ENCODE measurements at places on chromosomes 3 and 15.

GRCh38 chr3:37937156-37937555, 53.4 kb upstream of the VILL start:
- DNase-seq, result no peak

DNA sequence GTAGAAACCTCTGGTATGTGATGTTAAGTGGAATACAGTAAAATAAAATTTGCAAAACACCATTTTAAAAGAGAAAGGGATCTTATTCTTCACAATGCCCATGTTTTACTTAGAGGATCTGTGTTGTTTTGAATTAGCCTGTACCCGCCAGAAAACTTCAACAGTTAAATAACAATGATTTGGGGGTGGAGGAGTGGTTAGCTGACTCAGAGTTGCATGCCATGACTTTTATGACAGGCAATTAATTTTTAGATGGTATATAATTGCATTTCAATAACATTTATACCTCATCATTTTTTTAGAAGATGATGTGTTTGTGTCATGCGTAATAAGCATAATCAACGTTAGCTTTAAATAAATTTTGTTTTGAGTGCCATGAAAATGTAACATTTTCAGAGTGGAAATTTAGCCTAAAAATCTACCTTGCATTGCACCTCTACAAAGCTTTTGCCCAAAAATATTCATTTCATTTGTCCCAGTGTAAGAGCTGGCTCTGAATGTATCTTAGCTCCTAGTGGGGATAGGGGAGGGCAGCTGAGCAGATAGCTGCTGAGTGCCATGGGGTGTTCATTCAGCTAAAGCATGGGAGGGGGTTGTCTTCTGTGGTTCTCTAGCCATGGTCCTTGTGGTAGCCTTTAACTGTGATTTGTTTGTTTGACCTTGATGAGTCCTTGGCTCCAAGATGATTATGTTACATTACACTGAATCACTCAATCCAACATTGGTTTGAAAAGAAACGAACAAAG, 379.8 kb downstream of the LPP start:
- DNase-seq, result no peak

- DNase-seq, result no peak
Measured at GRCh38 chr15:93034512-93034911, 54.5 kb downstream of the RGMA start.

- DNase-seq, result no peak
Measured at GRCh38 chr3:133644768-133645167, 17.0 kb downstream of the TOPBP1 start.

DNA sequence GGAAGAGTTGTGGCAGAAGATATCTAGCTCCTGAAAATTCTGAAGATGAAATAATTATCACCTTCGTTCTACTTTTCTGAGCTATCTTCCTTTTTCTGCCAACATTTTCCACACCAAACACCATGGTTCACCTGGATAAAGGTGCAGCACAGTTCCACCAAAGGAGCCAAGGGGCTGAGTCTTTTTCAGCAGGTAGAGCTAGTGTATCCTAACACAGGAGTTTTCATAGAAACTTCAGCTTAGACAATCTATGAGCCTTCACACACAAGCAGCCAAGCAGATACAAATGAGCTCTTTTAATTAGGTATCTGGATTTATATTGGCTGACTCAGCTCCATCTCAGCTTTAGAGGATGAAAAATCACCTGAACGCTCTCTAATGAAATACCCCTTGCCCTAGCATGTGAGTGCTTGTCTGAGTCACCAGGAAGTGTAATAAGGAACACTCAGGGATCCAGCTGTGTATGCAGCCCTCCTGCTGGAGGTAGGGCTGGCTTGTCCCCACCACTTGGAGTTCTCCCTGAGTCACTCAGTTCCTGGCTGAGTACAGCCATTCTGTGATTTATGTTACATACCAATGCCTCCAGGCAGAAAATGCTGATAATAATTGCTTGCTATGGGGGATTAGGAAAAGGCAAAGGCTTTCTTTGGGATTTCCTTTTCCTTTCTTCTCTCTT, 385.7 kb downstream of the LSAMP start:
- no peak for DNase-seq

- DNase-seq, result no peak
Measured at GRCh38 chr3:122987736-122988319, 39.7 kb downstream of the SEMA5B start.

- no peak for DNase-seq
Measured at GRCh38 chr3:122011396-122011795, 10.7 kb downstream of the ILDR1 start.

Measured in C1 segment of cervical spinal cord (tissue), 14 donors.